ENCODE measurements at places on chromosomes 7 and 10. TPM values are rescaled to one million over a fixed set of nuclear protein-coding genes. Genes with fewer than 3 reads are reported as not detected.

The TFR2 gene
- 0.85 TPM for polyA plus RNA-seq

The SNCG gene
- polyA plus RNA-seq = not detected

GRCh38 chr10:66684581-66684980 lies 241.3 kb upstream of the LRRTM3 start:
- no peak for DNase-seq

DNA sequence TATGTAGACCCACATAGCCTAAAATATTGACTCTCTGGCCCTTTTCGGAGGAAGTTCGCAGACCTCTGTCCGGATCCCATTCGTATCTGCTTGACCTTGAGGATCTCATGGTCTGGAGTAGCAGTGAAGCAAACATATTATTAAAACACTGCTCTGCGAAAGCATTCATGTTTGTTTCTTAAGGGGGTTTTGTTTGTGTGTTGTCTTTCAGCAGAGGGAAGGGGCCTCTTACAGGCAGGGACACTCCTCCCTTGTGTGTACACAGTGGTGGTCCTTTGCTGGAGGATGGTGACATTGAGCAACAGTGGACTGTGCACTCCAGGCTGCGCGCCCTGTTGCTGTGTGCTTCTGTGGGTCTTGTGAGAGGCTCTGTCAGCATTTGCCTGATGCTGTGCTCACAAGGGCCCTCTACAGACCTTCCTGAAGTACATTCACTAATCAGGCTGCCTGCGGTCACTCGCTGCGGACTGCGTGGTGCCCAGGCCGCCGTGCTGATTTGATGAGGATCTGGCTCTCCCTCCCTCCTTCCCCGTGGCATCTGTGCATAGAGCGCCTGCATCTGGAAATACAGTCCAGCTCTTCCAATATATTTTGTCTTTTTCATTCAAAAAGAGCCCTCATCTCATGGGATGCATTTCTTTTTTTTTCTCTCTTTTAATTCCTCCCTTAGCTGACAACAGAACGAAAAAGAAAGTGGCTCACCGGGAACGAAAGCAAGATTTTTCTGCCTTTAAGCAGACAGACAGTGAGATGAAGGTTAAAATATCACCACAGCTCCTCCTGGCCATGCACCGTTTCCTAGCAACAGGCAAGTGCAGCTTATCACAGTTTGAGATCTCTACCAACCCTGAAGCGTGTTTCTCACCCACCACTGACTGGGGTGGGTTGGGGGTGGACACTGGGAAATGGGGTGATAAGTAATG lies 135.8 kb downstream of the CNNM2 start:
- peak; percentile 88 for DNase-seq

DNA sequence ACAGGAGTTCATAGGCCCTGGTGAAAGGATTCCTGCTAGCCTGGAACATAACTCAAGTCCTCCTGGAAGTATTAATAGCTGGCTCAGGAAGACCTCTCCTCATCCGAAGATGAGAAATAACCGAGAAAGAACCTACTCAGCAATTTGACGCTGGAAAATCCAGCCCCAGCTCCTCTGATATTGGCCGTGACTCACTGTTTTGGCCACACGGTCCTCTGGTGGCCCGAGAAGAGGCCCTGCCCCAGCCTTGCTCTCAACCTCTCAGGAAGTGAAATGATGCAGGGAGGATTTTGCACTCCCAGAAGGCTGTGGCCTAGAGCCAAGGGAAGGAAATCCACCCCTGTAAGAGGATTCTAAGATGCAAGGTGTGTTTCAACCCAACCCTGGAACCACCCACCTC lies 121.6 kb downstream of the MTPAP start:
- no peak for DNase-seq

DNA sequence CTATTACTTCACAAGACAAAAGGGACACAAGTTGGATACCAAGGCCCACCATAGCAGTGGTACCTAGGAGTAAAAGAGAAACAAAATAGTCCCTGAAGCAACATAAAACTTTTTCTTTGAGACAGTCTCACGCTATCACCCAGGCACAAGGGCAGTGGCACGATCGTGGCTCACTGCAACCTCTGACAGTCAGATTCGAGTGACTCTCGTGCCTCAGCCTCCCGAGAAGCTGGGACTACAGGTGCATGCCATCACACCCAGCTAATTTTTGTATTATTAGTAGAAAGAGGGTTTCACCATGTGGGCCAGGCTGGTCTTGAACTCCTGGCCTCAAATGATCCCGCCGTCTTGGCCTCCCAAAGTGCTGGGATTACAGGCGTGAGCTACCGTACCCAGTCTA lies 59.0 kb upstream of the KCNMA1 start:
- no peak for DNase-seq

DNA sequence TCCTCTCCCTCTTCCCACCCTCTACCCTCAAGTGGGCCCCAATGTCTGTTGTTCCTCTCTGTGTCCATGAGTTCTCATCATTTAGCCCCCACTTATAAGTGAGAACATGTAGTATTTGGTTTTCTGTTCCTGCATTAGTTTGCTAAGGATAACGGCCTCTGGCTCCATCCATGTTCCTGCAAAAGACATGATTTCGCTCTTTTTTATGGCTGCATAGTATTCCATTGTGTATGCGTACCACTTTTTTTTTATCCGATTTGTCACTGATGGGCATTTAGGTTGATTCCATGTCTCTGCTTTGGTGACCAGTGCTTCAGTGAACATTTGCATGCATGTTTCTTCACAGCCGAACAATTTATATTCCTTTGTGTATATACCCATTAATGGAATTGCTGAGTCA lies 51.7 kb upstream of the ATP6V0A4 start:
- DNase-seq = no peak

DNA sequence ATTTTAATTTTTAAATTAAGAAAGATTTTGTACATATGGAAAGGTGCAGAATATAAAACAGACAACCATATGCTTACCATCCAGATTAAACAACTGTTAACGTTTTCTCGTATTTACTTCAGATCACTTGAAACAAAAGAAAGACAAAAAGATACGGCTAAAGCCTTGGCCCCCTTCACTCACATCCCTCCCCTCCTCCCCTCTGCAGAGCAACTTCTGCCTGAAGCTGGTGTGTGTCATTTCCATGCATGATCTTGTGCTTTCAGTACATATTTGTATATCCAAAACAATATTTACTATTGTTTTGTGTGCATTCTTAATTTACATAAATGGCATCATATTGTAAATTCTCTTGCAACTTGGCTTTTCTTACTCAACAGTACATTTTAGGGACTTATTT lies 68.5 kb upstream of the ANKRD1 start:
- no peak for DNase-seq
